ENCODE measurements at places on chromosomes 16 and 17.

DNA sequence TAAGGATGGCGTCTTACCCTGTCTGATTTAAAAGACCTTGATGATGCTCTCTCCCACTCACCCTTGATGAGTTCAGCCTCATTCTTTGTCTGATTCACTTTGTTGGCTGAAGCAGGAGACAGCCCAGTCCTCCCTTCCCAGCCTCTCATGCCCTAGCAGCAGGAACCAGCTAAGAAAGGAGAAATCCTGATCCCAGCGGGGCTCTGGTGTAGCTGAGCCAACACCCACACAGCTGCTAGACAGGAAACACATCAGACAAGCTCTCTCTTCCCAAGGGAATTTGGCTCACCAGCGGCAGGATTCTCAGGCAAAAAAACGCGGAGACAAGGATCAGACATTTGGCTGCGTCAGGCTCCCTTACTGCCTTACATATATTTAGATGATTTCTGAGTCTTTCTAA, 211.5 kb downstream of the CDH11 start:
- DNase-seq: peak; percentile 28

- no peak for DNase-seq
Observed at GRCh38 chr16:82834151-82834815, 207.5 kb downstream of the CDH13 start.

- DNase-seq: no peak
Observed at GRCh38 chr17:80876950-80877728, 114.5 kb upstream of the CHMP6 start.

DNA sequence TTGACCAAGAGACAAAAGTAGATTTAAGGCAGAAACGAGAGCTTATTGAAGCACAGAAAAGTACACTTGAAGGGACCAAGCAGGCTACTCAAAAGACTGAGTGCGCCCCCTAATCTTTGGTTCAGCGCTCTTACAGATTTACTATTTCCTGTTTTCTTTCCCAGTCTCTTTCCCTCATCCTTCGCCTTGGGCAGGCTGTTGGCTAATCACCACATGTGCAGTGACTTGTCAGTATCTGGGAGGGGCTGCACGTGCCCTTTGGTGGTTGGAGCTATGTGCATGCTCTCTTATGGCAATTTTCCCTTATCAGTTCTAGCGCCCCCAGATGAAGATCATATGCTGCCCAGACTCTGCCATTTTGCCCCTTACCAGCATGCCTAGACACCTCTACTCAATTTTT, 35.4 kb upstream of the SHISA6 start:
- DNase-seq: no peak

DNA sequence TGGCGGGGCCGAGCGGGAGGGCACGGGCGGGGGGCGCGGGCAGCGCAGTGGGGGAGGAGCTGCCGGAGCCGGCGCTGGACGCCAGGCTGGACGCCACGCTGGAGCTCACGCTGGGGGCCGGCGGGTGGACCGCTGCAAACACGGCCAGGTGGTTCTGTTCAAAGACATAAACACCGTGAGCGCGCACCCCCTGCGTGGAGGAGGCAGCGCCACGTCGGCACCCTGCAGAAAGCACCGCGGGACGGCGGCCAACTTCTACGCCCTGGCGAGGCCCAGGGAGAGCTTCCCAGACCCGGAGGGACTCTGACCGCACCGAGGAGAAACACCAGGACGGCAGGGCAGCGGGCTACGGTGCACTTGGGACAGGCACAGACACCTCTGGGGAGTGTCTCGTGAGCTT, 29.3 kb downstream of the UNKL start:
- peak; percentile 56 for DNase-seq

GRCh38 chr17:8859027-8859803, 8.3 kb downstream of the PIK3R6 start:
- no peak for DNase-seq

- DNase-seq: peak; percentile 62
Observed at GRCh38 chr16:71367241-71367976, 8.9 kb downstream of the CALB2 start.

DNA sequence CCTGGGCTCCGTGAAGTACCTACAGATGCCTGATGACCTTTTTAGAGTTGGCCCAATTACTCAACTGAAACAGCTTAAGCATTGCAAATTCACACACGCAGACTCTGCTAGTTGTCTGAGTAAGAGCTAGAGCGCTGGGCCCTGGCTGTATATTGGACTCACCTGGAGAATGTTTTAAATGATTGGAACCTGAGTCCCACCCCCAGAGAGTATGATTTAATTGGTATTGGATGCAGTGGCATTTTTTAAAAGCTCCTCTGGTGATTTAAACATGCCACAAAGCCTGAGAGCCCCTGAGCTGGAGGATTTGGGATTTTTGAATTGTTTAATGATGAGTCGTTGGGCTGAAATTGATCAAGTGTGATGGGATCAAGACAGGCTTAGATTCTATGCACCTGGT, 143.9 kb upstream of the SDK2 start:
- DNase-seq: no peak

DNA sequence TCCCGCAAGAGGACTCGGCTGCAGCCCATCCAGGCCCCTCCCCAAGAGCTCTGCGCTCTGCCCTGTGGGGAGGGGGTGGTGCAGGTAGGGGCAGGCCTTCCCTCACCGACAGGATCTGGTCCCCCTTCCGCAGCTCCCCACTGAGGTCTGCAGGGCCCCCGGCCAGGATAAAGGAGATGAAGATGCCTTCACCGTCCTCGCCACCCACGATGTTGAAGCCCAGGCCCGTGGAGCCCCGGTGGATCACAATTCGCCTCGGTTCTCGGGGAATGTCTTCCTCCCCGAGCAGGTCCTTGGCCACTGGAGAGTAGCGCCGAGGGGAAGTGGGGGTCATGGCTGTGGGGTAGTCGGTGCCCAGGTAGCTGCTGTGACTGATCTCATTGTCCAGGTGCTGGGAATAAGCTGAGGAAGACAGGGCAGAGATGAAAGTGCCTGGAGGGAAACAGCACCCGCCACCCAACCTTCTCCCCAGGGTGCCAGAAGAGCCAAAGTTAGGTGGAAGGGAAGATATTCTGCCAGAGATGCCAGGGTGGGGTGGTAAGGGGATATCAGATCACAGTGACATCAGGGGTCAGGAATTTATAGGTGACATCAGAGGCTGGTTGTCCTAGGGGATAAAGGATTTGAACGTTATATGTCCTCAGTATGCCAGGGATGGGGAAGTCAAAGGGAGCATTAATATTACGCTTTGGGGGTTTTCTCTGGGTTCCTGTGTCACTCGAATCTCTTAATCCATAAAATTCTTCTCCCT, 17.7 kb upstream of the ASGR1 start:
- DNase-seq: no peak

- no peak for DNase-seq
Observed at GRCh38 chr17:42585353-42585752, 7.8 kb upstream of the PSMC3IP start.

DNA sequence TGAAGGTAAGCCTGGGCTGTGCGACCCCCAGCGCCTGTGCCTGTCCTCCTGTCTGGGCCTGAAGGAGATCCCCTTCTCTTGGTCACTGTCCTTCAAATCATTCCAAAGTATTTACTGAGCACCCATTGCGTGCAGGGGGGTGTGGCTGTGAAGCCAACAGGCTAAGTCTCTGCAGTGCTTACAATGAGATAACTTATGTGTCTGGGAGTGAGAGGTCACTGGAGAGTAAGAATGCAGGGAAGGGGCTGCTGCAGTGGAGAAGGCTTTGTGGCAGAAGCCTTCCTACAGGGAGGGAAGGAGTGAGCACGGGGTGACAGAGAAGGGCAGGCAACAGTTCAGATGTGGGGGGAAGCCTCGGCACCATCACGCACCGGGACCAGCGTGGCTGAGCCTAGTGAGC, 11.2 kb upstream of the SMIM5 start:
- no peak for DNase-seq

DNA sequence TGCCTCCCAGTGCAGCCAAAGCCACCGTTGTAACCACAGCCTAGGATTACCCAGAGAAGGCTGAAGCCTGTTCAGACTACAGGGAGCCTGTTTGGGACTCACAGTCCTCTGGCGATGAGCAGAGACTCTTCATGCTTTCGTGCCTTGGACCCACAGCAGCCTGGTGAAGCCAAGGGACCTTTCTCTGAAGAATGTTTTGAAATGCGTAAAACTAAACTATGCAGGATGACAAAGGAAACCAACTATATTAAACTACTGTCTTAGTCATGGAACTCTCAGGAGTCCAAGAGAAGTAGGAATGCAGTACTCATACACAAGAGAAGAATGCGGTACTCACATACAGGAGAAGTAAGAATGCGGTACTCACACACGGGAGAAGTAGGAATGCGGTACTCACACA, 20.9 kb downstream of the ABR start:
- no peak for DNase-seq

GRCh38 chr17:67157732-67158639, 87.0 kb downstream of the HELZ start:
- peak; percentile 9 for DNase-seq

DNA sequence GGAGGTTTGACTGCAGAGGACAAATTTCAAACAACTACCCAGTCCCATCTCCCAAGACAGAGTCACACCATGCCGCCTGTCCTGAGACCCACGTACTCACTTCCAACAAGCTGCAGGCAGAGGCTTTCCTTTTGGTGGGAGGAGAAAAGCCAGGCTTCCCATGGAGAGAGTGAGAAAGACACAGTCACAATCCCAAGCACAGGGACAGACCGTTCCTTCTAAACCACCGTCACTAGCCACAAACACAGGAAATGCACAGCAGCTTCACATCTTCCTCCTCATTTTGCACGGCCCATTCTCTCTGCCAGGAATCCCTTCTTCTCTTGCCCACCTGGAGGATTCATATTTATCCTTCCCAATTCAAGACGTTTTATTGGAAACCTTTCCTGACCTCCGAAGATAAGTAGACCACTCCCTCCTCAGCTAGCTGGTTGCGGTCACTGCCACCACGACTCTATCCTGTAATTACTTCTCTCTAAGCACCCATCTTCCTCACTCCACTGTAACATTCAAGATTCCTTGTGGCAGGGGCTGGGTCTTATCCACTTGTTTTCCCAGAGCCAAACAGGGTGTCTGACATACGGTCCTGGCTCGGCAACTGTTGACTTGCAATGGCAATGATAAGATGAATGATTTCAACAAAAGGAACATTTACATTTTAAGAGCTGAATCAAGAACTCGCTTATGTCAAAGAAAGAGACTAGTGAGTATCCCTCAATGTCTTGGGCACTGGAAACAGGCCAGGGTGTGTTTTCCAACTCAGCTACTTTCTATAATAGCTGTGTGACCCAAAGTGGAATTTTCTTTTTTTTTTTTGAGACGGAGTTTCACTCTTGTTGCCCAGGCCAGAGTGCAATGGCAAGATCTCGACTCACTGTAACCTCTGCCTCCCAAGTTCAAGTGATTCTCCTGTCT, 87.6 kb downstream of the XYLT1 start:
- no peak for DNase-seq

DNA sequence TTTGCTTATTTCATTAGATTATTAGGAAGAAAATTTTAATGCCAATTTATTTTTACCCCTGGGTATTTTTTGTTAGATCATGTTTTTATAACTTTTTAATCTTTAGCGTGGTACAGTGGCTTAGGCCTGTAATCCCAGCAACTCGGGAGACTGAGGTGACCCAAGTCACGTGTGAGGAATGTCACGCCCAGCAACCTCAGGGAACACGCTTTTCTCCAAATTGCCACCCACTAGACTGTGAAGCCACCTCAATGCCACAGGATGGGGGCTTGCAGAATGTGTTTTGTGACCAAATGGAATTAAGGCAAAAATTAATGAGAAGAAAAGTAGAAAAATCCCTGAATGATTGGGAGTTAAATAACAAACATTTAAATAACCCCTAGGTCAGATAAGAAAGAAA, 141.8 kb downstream of the LAT start:
- DNase-seq: no peak

GRCh38 chr17:75498039-75498725, 17.2 kb downstream of the CASKIN2 start:
- DNase-seq: no peak

GRCh38 chr17:28959471-28959871, 8.2 kb upstream of the PHF12 start:
- no peak for DNase-seq

GRCh38 chr16:87350031-87350430, 32.8 kb upstream of the C16orf95 start:
- DNase-seq: no peak

- peak; percentile 72 for DNase-seq
Observed at GRCh38 chr17:57577751-57578607, 167.1 kb downstream of the CCDC182 start.

DNA sequence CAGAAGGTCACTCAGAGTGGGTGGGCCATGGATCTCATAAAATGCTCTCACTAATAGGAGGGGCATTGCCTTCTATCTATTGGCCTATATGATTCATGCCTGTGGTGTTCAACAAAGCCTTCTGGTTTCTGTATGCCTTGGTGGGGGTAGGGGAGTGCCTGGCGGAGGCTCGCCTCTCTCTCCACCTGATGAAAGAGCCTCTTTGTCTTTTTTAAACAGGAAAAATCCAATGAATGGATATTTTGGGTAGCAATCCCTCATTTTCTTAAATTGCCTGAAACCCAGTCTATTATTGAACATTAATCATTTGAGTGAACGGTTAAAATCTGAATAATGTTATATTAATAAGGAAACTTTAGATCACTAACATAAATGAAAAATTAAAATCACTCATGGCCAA, 90.6 kb downstream of the TOX3 start:
- DNase-seq: no peak

DNA sequence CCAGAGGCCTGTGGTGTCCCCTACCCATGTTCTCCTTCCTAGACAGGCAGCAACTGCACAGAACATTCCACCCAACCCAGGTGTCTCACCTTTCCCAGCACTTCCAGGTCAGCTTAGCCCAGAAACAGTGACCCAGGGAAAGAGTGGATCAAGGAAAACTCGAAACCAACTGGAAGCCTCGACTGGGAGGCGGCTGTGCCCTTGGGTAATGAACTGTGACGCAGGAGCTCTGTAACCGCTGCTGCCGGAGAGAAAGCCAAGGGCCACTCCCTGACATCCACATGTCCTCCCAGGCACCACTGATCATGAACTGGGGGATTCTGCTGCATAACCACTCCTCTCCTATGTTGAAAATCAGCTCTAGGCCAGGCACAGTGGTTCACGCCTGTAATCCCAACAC, 34.4 kb downstream of the WDR59 start:
- DNase-seq: no peak

- no peak for DNase-seq
Observed at GRCh38 chr17:52824542-52824941, 666.0 kb upstream of the CA10 start.

- DNase-seq: no peak
Observed at GRCh38 chr16:11005611-11005975, 61.2 kb downstream of the CLEC16A start.

- no peak for DNase-seq
Observed at GRCh38 chr16:11349599-11350276, 4.5 kb downstream of the RMI2 start.

- no peak for DNase-seq
Observed at GRCh38 chr17:63032142-63032541, 66.1 kb downstream of the TANC2 start.

GRCh38 chr16:47858333-47858982, 297.3 kb downstream of the ABCC12 start:
- DNase-seq: peak; percentile 19

- no peak for DNase-seq
Observed at GRCh38 chr16:47486856-47487255, 25.7 kb downstream of the PHKB start.

DNA sequence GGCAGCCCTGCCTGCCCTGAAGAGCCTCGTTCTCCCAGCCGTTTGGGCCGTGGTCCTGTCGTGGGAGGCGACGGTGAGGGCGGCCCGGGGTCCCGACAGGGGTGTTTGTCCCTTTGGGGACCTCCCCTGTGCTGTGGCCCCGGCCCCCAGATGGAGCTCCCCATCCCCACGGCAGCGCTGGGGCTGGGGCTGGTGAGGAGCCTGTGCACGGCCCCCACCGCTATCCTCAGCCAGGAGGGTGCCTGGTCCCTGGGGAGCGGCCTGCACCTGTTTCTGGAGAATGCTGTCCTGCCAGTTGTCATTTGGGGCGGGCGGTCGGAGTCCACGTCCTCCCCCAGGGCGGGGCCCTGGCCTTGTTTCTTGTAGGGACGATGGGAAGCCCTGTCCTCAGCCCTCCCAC, 6.6 kb downstream of the CAPN15 start:
- no peak for DNase-seq

Data from NCI-H1092 treated with DMSO at 0.1 percent for 48 hours (cell line).